Stimulated activated CD4-positive, alpha-beta T cell treated with anti-CD3 and anti-CD28 coated beads, Interleukin-1b, Interleukin-23, amount 100 ng/mL, for 24 hours (primary cell): ENCODE measurements at places on chromosomes 12 and 14.

GRCh38 chr12:105706321-105706972 lies 376.0 kb downstream of the C12orf75 start:
- no peak for DNase-seq

DNA sequence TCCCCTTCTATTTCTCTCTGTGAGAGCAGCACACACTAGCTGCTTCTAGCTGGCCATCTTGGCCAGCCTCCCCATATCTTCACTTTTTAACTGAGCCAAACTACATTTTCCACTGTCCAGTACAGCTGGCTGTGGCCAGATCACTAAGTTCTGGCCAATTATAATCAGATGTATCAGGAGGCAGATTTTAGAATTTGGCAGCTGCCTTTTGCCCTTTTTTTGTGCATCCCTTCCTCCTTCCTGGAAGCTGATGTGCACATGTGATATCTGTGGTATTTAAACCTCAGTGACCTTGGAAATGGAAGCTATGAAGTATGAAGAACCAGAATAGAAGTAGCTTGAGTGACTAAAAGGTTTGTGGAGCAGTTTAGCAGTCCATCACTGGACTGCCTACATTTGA lies 49.8 kb upstream of the ANO6 start:
- DNase-seq: no peak

- no peak for DNase-seq
These were observed 364.5 kb downstream of the PDZRN4 start for GRCh38 chr12:41552588-41552987.

- DNase-seq: peak; percentile 45
These were observed 101.2 kb downstream of the NELL2 start for GRCh38 chr12:44774815-44775411.

DNA sequence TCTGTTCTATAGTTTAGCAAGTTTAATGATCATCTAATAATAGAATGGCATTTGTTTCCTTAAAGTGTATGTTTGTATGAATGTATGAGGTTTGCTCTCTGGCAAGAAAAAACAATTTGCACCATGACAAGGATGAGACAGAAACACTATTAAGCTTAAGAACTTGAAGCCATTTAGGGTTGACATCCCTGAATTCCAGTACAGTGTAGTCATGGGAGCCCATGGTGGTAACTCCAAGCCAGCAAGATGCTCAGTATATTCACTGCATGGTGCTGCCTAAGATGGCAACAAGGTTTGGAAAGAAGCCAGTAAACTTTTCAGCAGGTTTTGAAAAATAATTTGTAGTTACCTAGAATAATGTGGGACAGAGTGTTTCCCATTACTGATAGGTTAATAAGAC lies 158.6 kb downstream of the PRIMA1 start:
- no peak for DNase-seq

DNA sequence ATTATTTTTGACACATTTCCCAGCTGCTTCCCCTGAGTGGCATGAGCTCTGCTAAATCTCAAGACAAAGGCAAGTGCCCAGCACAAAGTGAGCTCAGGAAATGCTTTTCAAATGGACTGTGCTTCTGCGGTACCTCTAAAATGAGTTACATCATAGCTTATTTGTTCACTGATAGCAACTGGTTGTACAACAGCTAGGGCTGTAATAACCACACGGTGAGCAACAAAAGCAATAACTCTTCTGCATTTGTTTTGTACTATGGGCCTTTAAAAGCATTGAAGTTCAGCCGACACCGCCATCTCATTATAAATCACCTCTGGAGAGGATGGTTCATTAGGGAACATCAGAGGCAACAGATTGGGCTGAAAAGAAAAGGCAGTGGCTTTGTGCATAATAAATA lies 475.0 kb downstream of the GLT1D1 start:
- no peak for DNase-seq

- DNase-seq: no peak
These were observed 9.7 kb upstream of the ANKLE2 start for GRCh38 chr12:132771126-132771838.

GRCh38 chr14:89474464-89474863 lies 57.4 kb upstream of the FOXN3 start:
- DNase-seq: no peak

GRCh38 chr12:19792028-19792427 lies 352.7 kb downstream of the AEBP2 start:
- DNase-seq: no peak

DNA sequence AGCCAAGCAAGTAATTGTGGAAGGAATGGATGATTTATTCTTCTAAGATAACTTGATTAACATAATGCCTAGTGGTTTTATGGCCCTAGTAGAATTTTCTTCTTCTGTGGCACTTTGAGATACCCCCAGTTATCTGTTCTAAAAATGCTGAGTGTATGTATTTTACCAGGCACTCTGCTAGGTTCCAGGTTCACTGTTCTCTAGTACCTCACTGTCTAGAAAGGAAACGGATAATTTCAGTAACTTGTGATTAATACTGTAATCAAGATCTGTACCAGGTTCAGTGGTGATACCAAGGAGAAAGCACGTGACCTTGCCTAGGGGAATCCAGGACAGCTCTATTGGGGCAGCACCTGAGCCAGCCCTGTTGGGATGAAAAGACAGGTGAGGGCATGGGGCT lies 8.0 kb downstream of the ANO6 start:
- no peak for DNase-seq

GRCh38 chr14:69137843-69138535 lies 14.9 kb downstream of the DCAF5 start:
- no peak for DNase-seq

- no peak for DNase-seq
These were observed 8.4 kb upstream of the EID3 start for GRCh38 chr12:104294927-104295668.

DNA sequence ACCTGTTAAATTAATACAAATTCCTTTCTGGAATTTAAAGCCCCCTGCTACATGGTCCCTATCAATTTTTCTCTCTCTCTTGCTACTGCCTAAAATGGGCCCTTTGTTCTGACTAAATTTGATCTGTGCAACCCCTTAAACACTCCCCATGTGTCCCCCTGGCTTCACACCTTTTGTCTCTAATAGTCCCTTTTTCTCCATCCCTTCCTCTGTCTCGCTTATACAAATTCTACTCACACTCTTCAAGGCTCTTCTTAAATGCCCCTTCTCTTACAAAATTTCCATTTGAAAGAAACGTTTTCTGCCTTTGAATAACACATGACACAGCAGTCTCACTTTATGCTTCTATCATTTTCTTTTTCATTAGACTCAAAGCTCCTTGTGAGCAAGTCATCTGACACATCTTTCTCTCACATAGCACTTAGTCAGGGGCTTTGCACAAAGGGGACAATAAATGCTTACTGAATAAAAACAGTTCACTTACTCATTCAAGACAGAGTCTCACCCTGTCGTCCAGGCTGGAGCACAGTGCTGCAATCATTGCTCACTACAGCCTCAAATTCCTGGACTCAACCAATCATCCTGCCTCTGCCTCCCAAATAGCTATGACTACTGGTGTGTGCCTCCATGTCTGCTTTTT lies 41.5 kb upstream of the NR2C1 start:
- no peak for DNase-seq

- DNase-seq: no peak
These were observed 73.9 kb upstream of the EGLN3 start for GRCh38 chr14:34024768-34025144.

GRCh38 chr12:52130711-52131110 lies 51.2 kb downstream of the SMIM41 start:
- no peak for DNase-seq

DNA sequence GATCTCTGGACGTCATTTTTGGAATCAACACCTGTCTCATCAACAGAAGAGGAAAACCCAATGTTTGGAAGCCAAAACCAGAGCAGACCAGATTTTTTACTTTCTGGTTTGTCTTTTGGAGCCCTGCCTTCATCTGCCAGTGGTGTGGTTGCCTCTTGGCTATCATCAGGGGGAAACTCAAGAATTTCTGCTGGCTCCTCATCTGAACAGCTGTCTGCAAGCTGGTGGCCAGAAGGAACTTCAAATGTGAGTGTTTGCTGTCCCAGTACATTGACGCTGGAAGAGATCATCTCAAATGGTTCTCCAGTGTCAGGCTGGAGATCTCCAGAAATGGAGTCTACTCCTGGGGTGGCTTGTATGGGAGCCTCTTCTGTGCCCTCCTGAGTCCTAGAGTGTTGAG lies 13.8 kb downstream of the PLD4 start:
- no peak for DNase-seq

DNA sequence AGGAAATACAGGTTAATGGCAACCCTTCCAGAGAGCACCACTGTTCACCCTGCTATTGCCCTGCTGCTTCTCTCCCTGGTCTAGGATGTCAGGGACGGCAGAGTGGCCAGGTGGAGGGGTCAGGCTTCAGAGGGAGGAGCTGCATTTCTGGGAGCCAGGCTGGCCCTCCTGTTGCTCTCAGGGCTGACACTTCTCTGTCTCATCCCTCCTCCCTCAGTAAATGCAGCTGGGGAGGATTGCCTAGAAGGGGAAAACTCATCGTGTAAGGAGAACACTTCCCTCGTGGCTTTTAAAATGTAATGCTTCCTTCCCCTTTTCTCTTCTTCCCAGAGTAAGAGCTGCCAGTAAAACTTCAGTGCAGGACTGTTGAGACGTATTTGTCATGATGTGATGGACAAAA lies 20.8 kb downstream of the SUSD6 start:
- DNase-seq: no peak

DNA sequence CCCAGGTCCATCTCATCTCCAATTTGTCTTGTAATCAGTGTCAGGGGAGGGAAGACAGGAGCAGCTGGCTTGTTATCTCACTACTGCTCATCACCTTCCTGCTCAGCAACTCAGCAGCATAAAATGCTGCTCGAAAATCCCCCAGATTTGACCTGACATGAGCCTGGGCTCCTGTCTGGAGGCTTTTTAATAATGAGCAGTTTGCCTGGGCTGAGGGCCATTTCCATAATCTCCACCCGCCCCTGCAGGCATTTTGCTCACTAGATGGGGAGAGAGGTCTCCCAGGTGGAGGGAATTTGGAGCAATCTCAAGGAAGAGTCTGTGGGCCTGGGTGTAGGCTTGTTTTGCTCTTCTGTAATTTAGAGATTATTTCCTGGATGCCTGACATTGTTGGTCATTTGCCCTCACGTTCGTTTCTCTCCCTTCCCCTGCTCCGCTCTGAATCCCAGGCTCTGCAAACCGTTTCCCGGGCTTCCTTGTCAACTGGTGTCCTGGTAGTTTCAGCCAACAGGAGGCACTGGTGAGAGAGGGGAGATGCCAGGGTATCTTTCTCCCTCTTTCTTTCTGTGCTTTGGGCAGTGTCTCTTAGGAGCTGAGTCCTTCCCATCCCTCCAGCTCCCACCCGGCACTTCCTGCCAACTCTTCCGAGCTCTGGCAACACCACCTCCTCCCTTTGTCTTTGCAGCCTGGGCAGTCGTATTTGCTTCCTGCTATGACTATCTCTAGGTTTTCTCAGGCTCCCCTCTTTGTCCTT lies 299.2 kb downstream of the GLT1D1 start:
- no peak for DNase-seq

DNA sequence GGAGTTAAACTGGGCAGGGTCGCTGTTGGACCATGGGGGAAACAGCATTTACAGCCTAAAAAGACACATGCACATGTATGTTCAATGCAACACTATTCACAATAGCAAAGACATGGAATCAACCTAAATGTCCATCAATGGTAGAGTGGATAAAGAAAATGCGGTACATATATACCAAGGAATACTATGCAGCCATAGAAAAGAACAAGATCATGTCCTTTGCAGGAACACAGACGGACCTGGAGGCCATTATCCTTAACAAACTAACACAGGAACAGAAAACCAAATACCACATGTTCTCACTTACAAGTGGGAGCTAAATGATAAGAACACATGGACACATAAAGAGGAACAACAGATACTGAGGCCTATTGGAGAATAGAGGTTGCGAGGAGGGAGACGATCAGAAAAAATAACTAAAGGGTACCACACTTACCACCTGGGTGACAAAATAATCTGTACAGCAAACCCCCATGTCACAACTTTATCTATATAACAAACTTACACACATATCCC lies 25.0 kb upstream of the SRP54 start:
- no peak for DNase-seq

DNA sequence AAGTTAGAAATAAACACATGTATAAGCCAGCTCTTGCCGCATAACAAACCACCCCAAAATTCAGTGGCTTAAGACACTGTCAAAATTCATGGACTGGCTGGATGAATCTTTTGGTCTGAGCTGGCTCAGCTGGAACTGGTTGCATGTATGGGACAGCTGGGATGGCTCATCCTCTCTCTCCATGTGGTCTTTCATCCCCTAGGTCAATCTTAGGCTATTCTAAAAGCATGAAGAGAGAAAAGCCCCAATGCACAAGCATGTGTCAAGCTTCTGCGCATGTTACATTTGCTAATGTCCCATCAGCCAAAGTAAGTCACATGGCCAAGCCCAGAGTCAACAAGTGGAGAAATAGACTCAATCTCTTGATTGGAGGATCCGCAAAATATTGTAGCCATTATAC lies 71.0 kb downstream of the DRAM1 start:
- no peak for DNase-seq
